Epithelial cell of alveolus of lung (primary cell): ENCODE measurements at places on chromosomes 1 and 21. TPM values are rescaled to one million over a fixed set of nuclear protein-coding genes. Genes with fewer than 3 reads are reported as not detected.

THEM5 gene
- total RNA-seq: not detected in 2 replicates

PBX1 gene
- 26.6 and 120 TPM in 2 replicates for total RNA-seq

PRR9 gene
- not detected in 2 replicates for total RNA-seq

USP33 gene
- 41.6 and 48.2 TPM in 2 replicates for total RNA-seq

DMRTA2 gene
- total RNA-seq: under 0.01 TPM in 1 of 2 replicates, not detected in the other

ZBTB40 gene
- 7.1 and 8.9 TPM in 2 replicates for total RNA-seq

TGFBR3 gene
- total RNA-seq: 9.2 and 50.4 TPM in 2 replicates

AIM2 gene
- 0.13 TPM in 1 of 2 replicates, not detected in the other for total RNA-seq

PLEKHA6 gene
- total RNA-seq: 1.3 and 3.7 TPM in 2 replicates

KLF18 gene
- not detected in 2 replicates for total RNA-seq

FLG gene
- under 0.01 TPM in 1 of 2 replicates, not detected in the other for total RNA-seq

CNKSR1 gene
- 0.52 TPM in 1 of 2 replicates, not detected in the other for total RNA-seq

CRP gene
- not detected in 2 replicates for total RNA-seq

GNAT2 gene
- total RNA-seq: 0.32 TPM in 1 of 2 replicates, not detected in the other

HEYL gene
- 0.48 and 14.0 TPM in 2 replicates for total RNA-seq

CHD5 gene
- total RNA-seq: under 0.01 and 0.24 TPM in 2 replicates

NBPF6 gene
- total RNA-seq: not detected in 2 replicates

AKNAD1 gene
- total RNA-seq: 0.78 TPM in 1 of 2 replicates, not detected in the other

ADGRB2 gene
- 17.2 and 19.5 TPM in 2 replicates for total RNA-seq

TNFRSF18 gene
- total RNA-seq: 0.08 and 2.1 TPM in 2 replicates

NPPA gene
- 0.32 TPM in 1 of 2 replicates, not detected in the other for total RNA-seq

B3GALT5 gene
- total RNA-seq: 0.08 and 0.39 TPM in 2 replicates

DCST2 gene
- not detected in 2 replicates for total RNA-seq

CD53 gene
- total RNA-seq: not detected in 2 replicates

TMEM183A gene
- 48.2 and 71.4 TPM in 2 replicates for total RNA-seq

PADI3 gene
- total RNA-seq: not detected in 2 replicates

NPR1 gene
- total RNA-seq: 0.52 and 1.0 TPM in 2 replicates

SYT11 gene
- total RNA-seq: 30.6 and 31.3 TPM in 2 replicates

TTC34 gene
- 0.26 and 0.32 TPM in 2 replicates for total RNA-seq

SYCP1 gene
- total RNA-seq: not detected in 2 replicates

TSPAN1 gene
- 1.6 and 2.0 TPM in 2 replicates for total RNA-seq

AMY1C gene
- not detected in 2 replicates for total RNA-seq

GJB5 gene
- total RNA-seq: not detected in 2 replicates

TRNAU1AP gene
- total RNA-seq: 16.5 and 24.8 TPM in 2 replicates

TRIM63 gene
- not detected in 2 replicates for total RNA-seq

CLDN17 gene
- total RNA-seq: not detected in 2 replicates

PYHIN1 gene
- total RNA-seq: not detected in 2 replicates

APCS gene
- total RNA-seq: not detected in 2 replicates
